ENCODE measurements at places on chromosomes 6 and 20.

DNA sequence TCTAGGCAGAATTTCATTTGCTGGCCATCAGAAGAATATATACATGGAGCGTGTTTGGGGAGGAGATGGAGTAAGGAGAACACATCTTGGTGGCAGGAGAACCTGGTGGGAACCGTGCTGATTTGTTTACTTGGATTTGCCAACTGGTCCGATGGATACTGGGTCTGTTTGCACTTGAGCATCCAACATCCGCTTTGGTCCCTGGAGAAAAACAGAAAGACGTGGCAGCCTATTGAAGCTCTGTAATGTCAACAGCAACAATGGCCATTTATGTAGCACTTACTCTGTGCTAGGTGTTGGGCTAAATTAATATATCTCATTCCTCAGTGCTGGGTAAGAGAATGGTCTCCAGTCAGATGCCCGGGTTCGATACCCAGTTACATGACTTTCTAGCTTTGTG lies 125.6 kb downstream of the BCAS1 start:
- DNase-seq: no peak

- DNase-seq: no peak
Observed at GRCh38 chr6:49462599-49462926, 490 bp downstream of the MMUT start.

- DNase-seq: no peak
Observed at GRCh38 chr6:37759221-37760144, 60.0 kb upstream of the ZFAND3 start.

DNA sequence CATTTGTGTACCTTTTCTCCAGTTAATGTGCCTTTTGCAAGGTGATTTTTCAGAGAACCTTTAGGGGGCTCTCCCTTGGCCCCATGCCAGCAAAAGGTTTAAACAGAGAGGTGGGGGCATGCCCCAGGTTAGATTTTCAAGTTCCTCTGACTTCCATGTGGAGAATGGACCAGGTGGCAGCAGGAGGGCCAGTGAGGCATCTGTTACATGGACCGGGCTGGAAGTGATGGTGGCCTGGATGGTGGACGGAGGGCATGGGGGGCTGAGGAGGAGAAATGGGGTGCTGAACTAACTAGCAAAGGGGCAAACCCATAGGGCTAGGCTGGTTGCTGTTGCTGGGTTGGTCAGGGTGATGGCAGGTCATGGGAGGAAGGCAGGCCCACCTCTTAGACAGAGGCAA lies 20.7 kb upstream of the BPI start:
- no peak for DNase-seq

- DNase-seq: no peak
Observed at GRCh38 chr20:10622657-10623418, 51.0 kb downstream of the JAG1 start.

DNA sequence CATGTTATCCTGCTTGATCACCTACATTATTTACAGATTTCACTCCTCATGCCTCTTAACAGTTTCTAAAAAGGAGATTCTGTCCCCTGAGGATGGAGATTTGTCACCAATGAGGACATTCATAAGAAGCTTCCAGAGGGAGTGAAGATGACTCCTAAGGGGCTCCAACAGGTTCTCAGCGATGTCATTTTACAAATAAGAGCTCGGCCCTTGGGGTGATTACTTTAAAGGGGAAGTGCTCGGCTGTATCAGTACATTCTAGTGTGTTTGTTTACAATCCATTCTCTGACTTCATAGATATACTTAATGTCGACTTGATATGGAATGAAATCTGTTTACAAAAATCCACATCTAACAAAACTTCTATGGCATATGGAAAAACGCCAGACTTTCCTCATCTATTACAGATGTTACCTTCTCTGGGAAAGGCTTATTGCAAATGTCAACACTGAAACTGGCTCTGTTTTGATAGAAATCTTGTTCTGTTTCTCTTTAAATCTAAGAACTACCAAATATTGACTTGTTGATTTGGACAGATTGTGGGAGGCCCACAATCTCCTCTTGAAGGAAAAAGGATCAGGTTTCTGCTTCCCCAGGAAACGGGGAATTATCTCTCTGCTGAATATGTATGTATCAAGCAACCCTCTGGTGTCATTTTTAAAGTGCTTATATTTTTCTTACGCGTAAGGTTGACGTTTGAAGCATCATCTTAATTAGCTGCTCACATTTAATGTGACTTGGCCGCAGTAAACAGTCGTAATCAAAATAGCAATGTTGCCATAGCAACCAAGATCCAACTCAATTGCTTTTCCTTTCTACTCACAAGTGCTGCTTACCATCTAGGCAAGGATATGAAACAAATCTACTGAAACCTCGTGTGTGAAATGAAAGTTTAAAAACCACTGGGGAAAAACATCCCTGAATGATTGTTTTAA lies 95.7 kb downstream of the SHLD1 start:
- DNase-seq: peak; percentile 72

DNA sequence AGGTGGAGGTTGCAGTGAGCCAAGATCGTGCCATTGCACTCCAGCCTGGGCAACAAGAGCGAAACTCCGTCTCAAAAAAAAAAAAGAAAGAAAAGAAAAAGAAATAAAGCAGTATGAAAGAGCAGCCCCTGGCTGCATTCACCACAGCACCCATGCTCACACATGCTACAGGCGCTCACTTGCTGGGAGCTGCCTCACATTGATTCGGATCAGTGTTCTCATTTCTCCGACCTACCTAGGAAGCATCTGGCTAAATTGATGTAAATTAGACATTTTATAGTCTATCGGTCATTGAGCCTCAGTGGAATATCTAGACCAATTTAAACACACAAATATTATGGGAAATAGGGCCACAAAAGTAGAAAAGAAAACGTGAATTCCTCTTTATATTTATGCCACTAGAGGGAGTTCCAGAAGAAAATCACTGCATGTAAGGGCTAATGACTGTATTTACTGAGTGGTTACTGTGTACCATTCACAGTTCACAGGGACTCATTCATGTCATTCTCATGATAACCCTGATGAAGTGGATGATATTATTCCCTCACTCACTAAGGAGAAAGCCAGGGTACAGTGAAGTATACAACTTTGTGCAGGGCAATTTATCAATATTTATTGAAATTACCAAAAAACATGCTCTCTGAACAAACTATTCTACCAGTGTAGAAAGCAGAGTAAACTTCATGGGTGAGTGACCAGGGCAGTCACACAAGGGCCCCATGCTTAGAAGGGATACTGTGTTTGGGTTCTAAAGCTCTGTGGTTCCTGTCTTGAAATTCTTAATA lies 5.3 kb upstream of the MOG start:
- no peak for DNase-seq

GRCh38 chr6:119669221-119669620 lies 319.7 kb upstream of the MAN1A1 start:
- no peak for DNase-seq

GRCh38 chr6:144617708-144618107 lies 332.6 kb downstream of the UTRN start:
- no peak for DNase-seq

- DNase-seq: no peak
Observed at GRCh38 chr6:163331245-163331644, 83.3 kb upstream of the QKI start.

GRCh38 chr20:13771853-13772453 lies 12.8 kb downstream of the ESF1 start:
- DNase-seq: peak; percentile 27

DNA sequence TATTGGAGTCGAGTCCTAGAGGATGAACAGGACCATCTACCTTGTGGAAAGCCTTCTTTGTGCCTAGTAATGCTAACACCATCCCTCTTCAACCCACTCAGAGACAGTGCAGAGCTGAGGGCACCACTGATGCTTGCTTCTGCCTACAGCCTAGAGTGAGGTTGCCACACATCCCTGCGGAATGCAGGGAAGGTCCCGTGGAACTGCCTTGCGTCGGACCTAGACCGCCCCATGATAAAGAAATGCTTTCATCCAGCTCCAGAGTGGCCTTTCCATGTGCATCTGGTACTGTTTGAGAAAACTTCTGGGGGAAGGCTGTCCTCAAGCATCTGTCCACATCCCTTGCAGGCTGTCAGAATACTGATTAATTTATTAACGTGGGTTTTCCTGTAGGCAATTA lies 168.4 kb downstream of the PHACTR1 start:
- no peak for DNase-seq

DNA sequence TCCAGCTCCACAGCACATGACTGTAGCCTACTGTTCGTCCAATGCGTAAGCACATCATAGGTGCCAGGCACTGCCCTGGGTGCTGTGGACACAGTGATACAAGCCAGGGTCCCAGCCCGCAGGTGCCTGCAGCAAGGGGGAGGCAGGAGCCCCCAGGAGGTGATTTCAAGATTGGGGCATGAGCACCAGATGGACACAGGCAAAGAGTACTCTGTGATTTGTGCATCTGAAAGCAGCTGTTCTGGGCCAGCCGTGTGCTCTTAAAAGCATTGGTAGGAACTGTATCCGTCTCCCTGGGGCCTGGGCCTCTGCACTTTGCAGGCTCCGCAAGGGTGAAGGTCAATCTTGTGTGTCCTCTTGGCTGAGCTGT lies 149.8 kb downstream of the SYCP2 start:
- DNase-seq: no peak

DNA sequence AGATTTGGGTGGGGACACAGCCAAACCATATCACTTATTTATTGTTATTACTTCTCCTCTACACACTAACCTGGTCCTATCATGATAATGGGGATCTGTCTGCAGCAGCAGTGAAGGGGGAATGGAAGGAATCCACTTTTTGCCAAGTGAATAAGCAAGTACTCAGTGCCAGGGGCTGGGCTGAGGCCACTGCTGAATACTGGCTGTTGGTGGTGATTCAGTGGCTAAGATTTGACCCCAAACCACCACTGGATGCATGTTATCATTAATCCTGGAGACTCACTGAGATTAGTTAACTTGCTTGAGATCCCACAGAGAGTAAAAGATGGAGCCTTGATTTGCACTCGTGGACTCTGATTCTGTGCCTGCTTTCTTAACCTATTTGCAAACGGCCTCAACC lies 127.7 kb downstream of the TSHZ2 start:
- DNase-seq: no peak

DNA sequence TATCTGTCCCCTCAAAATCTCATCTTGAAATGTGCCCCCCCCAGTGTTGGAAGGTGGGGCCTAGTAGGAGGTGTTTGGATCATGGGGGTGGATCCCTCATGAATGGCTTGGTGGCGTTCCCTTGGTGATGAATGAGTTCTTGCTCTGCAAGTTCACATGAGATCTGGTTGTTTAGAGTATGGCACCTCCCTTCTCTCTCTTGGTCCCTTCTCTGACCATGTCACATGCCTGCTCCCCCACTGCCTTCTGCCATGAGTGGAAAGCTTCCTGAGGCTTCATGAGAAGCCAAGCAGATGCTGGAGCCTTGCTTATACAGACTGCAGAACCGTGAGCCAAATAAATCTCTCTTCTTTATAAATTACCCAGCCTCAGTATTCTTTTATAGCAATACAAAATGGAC lies 70.9 kb downstream of the MAN1A1 start:
- DNase-seq: no peak

DNA sequence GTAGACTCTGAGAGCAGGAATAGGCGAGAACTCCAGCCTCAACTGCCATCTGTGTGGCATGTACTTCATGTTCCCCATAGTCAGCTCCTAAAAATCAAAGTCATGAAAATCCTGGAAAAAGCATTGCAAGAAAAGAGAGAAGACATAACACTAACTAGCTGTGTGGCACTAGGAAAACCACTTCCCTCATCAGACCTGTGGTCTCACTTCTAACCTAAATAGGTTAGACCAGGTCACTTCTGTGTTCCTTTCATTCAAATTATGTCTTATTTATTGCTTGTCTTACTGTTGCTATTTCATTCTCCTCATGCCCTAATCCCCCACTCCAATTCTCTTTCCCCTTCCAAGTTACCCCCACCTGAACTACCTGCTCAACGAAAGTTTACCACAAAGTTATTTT lies 70.2 kb downstream of the TNFRSF21 start:
- DNase-seq: no peak

DNA sequence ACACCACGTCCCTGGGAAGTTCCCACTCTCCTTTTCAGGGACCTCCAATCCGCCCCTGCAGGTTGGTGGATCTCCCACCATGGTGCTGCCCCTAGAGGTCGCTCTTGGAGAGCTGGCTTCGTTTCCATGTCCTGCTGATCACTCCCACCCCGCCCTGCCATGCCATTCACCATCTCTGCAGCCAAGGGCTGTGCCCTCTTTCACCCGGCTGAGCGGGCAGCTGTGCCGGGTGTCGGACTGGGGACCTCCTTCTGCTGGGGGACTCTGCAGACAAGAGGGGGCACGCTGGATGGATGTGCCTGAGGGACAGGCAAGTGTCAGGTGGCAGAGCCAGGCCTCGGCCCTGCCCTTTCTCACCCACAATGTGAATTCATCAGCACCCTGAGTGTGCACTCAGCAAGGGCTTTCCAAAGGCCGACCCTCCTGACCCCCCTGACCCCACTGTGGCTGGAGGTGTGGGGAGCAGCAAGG lies 347.0 kb downstream of the CDH4 start:
- no peak for DNase-seq

GRCh38 chr6:160863782-160864181 lies 127.8 kb upstream of the MAP3K4 start:
- no peak for DNase-seq

DNA sequence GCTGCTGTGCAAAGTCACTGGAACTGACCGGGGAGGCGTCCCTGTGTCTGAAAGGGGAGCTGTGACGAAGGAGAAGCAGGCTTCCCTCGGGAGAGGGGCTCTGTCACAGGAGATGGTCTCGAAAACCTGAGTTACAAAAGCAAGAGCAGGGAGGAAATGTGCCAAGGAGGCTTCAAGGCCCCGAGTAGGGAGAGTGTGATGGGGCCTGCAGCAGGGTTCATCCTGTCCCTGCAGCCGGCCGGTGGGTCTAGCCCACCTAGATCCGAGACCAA lies 16.7 kb downstream of the DYNLT1 start:
- no peak for DNase-seq

DNA sequence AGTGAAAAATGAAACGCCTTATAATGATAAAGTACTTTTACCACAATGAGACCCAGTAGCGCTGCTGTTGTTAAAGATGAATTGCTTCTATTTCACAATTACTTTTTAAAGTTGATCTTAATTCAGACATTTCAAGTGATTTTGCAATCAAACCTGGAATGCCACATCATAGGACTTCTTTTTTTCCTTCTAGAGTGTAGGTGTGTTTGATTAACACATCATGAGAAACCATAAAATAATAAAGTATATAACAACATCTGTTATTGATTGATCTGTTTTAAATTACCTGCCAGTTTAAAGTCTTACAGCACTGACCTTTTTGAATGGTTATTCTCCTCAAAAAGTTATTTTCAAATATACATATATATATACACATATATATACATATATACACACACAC lies 38.6 kb downstream of the HEBP2 start:
- no peak for DNase-seq

DNA sequence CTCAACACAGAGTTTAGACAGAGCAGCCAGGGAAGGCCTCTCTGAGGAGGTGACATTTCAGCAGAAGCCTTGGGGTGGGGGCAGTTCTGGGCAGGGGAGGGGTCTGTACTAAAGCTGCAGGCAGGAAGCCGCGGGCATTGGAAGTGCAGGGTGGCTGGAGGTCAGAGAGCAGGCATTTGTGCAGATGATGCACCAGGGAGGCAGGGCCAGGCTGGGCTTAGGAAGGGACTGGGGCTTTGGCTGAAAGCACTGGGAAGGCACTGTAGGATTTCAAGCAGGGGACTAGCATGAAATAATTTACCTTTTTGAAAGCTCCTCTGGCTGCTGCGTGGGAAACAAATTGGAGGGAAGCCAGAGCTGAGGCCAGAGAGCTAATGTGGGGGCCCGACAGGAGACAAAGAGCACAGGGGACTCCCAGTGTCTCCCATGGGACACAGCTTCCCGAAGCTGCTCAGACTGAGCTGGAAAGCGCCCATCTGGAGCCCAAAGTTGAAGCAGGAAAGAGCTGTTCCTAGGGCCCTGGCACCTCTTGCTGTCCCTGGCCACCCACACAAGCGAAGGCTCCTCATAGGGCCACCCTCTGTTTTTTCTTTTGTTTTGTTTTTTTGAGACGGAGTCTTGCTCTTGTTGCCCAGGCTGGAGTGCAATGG lies 19.3 kb downstream of the ADA start:
- DNase-seq: no peak
